ENCODE measurements at places on chromosomes 16 and 17.

DNA sequence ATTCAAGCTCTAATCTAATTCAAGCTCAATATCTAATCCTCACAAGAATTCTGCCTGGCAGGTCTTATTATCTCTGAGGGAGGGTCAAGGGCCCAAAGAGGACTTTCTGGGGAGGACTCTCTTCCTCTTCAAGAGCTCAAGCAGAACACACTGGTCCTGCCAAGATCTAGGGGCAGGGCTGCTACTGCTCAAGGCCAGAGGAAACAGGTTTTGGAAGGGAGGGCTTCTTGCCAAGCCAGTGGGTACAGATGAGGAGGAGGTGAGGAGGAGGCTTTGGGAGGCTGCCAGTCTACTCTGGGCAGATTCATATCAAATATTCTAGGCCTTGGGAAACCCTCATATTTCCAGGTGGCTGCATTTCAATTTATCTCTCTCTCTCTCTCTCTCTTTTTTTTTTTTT is 51.8 kb upstream of the IL34 start:
- DNase-seq, result no peak

DNA sequence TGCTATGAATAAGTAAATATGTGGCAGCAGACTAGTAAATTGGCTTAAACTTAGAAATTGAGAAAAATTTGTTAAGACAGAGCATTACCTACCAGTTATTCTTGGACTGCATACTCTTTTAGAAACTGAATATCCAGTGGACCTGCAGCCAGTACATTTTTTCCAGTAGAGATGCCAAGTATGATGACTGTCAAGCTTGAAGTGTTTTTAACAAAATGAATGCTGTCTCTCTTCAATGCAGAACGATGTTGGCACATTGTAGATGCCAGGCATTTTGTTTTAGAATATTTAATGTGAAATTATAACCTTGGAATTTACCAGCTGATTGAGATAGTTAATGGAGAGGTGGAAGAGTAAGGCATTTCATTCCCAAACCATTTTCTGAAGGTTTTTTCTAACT is 52.5 kb downstream of the NFAT5 start:
- no peak for DNase-seq

GRCh38 chr17:68314916-68315535 is 23.7 kb downstream of the ARSG start:
- DNase-seq, result no peak

- no peak for DNase-seq
Measured at GRCh38 chr17:53093391-53093790, 729.3 kb upstream of the KIF2B start.

- no peak for DNase-seq
Measured at GRCh38 chr17:28698253-28698941, 13.3 kb downstream of the PROCA1 start.

GRCh38 chr17:39018267-39019134 is 51.3 kb upstream of the FBXO47 start:
- peak; percentile 9 for DNase-seq

DNA sequence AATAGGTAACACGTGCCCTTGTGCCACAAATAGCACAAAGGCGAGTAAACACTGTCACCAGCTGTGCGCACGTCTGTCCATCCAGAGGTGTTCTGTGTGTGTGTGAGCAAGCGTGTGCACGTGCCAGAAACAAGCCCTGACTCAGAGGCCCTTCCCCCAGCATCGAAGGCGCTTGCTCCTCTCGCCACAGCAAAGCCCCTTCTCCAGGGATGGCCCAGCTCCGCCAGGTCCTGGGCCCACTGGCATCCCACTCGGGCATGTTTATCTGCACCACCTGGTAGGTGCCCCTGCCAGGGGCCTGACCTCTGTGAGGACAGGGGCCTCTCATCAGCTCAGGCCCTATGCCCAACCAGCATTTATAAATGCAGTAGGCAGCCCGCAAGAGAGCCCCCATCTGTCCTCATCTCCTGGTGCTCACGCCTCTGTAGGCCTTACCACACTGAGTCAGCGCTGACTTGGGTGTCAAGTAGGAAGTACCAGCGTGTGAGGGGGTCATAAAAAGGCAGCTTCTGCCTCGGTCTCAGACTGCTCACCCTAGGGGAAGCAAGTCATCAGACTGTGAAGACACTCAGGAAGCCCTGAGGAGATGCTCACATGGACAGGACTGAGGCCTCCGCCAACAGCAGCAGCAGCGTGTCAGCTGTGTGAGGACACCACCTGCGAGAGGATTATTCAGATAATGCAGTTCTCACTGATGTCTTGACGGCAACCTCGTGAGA is 10.8 kb downstream of the TMEM235 start:
- no peak for DNase-seq

DNA sequence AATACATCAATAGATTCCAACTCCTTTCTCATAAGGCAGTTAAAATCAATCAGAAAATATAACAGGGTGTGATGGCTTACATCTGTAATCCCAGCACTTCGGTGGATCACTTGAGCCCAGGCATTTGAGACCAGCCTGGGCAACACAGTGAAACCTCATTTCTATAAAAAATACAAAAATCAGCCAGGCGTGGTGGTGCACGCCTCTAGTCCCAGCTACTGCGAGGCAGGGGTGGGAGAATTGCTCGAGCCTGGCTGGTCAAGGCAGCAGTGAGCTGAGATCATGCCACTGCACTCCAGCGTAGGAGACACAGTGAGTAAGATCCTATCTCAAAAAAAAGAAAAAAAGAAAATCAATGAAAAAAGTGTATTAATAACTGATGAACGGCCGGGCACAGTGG is 258.6 kb downstream of the NTN1 start:
- no peak for DNase-seq

DNA sequence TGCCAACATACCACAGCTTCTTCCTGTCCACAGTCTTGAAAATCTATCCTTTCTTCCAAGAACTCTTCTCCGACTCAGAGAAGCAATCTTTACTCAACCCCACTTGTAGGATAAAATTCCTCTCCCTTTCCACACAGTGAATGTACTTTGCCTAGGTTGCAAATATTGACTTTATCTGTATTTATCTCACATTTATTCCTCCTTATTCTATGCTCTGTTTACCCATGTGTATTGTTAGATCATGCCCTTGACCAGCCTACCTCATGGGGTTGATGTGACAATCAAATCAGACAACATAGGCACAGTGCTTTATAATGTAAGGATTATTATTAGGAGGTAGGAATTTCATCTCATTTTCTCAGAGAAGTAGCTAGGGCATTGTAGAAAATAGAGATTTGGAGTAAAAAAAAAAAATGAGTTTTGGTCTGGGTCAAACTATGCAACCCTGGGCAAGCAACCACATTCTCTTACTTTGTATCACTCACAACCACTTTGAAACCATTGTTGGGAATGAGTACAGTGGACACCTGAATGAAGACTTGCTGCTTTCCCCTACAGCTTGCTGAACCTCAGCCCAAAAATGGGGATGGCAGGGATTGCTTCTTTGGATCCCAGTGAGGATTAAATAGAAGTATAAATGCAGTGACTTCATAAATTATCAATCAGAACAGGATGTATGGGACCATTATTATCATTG is 9.1 kb upstream of the SLC35B1 start:
- DNase-seq, result no peak

DNA sequence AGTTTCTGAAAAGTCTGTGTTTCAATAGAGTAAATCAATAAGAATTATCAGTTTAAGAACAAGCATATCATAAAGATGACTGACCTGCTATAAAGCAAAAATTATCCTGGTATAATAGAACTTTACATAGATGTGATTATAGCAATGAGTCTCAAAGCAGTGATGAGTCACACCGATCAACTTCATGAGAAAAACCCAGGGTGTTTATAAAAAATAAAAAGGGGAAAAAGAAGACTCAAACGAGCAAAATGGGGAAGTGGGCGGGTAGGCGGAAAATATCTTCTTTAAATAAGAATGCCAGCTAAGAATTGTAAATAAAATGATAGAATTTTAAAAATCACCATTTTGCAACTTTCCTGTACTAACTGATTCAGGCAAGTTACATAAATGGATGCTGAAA is 46.8 kb downstream of the BRIP1 start:
- DNase-seq, result no peak

GRCh38 chr16:85064186-85064585 is 36.6 kb downstream of the KIAA0513 start:
- no peak for DNase-seq

GRCh38 chr16:361872-362701 is 8.3 kb downstream of the MRPL28 start:
- DNase-seq, result peak; percentile 66

DNA sequence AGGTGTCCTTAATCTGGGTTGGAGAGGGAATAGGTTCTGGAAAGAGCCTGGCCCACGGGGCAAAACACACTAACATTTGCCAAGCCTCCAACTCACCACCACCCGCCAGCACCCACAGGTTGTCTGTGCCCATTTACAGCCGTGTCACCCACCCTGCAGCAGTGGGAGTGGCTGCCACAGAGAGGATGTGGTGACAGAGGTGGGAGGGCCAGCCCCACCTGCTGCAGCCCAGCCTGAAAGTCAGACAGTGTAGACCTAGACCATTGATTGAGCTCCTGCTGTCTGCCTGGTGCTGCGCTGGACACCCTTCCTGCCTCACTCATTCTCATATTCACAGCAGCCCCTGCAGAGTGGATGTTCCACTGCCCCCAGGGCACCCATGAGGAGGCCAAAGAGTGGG is 44.7 kb downstream of the IL21R start:
- peak; percentile 41 for DNase-seq

DNA sequence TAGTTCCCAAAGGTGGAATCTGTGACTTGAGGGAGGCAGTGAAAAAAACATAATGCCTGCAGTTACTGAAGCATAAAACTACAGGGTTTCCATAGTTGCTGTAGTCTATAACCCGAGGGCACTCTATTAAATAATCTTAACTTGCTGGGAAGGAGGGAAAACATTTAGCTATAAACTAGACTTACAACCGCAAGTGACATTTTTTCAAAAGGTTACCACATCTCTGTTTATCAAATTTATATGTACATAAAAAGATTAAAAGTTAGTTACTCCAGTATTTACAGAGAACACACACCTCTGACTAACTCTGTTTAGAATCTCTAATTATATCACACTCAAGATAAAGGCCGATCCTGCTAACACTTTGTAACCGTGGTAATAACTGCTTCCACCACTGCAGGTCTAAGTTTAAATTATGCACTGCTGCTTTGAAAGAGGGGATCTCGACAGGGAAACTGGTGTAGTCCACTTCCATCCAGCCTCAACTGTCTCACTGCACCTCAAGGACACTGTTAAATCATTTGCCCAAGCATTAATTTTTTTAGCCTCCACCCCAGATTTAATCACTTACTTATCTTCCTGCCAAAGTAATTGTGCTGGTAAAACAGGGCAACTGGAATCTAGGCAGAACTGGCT is 14.6 kb downstream of the KCNJ16 start:
- DNase-seq, result no peak

GRCh38 chr17:67082107-67082506 is 37.8 kb downstream of the CACNG1 start:
- DNase-seq, result no peak

GRCh38 chr17:42407289-42407836 is 15.7 kb downstream of the CAVIN1 start:
- peak; percentile 47 for DNase-seq

DNA sequence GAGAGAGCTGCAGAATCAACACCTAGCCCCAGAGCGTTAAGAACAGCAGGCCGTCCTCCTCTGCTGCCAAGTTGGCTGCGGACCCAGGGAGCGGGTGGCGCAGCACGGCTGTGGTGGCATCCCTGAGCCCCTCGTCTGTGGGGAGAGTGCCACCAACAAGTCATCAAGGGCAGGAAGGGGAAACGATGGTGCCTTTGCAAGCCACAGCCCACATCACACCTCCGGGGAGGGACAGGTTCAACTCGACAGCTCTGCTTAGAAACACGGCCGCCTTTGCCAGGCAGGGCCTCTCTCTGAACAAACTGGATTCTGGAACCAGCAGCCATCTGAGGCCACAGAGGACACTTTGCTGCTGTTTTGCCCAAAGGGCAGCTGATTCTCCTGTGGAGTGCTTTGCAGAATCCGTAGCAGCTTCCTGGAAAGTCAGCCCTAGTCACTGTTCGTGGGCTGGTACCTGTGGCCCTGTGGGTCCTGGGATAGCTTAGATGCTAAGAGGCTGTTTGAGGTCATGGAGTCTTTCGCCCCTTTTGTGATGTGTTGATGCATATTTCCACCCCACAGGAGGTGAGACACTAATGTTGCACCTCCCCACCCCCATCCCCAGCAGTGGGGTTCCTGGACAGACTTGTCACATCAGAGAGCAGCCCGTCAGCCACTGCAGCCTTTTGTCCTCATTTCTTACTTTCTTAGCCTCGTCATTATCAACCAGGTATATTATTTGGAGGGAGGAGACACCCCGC is 270.6 kb downstream of the CPPED1 start:
- DNase-seq, result no peak

GRCh38 chr17:63196772-63197335 is 230.8 kb downstream of the TANC2 start:
- no peak for DNase-seq

DNA sequence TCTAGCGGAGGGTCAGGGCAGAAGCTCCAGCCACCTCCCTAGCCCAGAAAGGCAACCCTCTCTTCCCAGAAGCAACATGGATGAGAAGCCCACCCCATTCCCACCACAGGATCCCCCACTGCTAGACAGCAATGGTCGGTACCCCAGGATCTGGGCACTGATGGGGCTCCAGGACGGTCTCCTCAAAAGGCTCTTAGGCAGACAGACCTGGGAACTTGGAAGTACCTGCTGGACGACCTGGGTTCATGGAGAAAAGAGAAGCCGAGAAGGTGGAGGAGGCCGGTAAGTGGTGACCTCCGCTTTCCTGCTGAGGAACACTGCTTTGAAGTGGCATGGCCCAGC is 96.6 kb downstream of the TBC1D16 start:
- DNase-seq, result no peak

DNA sequence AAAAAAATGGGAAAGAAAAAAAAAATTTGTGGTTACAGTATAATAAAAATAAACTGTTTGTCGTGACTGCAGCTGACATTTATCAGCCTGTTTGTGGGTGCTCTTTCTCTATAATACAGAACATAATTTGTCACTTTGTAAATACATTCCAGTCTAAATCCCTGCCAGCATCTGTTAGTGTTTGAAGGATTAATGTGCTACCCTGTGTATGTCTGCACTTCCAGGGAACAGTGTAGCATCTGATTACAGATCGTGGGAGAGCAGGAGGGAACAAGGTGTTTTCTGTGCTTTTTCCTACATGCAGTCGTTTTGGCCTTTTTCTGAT is 265.1 kb downstream of the WWOX start:
- DNase-seq, result no peak

DNA sequence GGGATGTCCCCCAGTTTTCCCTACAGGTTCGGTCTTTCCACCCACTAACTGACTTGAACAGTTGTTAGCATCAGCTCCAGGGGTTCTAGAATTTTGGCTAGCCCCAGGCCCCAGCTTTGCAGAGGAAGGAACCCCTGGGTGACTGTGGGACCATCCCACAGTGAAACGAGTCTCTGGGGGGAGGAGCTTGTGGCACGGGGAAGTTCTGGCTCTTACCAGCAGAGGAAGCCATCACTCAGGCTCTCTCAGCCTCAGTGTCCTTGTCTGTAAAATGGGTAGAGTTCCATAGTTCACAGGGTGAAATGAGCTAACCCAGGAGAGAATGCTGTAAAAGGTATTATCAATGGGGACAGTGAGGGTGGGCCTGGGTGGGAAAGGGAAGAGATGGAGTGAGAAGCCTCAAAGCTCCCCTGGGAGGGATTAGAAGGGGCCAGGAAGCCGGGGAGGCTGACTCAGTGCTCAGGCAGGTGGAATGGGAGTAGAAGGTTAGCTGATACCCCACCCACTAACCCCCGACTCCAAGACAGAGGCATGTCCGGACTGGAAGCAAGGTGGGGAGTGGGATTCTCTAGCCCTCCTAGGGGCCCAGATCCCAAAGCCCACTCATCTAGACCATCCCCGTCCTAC is 30.9 kb upstream of the CDC42EP4 start:
- no peak for DNase-seq
